ENCODE measurements at places on chromosomes 5 and 9. TPM values are rescaled to one million over a fixed set of nuclear protein-coding genes. Genes with fewer than 3 reads are reported as not detected.

- DNase-seq = no peak
Observed at GRCh38 chr9:111056538-111056937, 18.3 kb upstream of the LPAR1 start.

DNA sequence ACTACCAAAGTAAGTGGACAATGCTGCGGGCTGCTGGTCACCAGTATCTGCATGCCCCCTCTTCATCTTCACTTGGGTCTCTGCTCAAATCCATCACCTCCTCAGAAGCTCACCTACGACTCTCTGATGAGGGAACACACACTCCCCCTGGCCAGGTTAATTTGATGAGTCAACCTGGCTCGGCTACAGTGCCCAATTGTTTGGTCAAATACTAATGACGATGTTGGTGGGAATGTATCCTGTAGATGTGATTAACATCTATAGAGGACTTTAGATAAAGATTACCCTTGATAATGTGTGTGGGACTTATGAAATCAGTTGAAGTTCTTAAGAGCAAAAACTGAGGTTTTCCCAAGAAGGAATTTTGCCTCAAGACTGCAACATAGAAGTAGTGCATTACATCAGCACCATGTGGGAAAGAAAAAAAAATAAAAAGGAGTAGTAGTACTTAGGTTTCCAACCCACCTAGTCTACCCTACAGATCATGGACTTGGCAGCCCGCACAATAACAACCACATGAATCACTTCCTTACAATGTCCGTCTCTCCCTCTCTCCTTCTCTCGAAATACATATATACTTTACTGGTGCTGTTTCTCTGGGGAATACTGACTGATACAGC, 467.3 kb downstream of the DNAH5 start:
- no peak for DNase-seq

GRCh38 chr5:135883441-135883840, 12.2 kb downstream of the IL9 start:
- DNase-seq = no peak

DNA sequence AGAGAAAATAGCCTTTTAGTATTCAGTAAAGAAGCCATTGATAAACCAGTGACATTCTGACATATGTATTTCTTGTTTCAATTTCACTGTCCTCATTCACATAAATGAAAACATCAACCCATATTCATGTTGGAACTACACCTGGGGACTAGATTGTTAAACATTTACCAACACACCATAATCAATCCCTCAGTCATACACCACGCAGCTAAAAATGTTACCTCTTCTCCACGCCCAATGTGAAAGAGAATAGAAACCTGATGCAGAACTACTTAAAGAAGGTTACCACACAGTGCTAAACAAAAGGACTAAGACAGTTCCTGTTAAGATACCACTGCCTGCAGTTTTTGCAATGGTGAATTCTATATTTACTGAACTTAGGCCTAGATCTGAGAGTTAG, 518.9 kb downstream of the PRELID2 start:
- DNase-seq = no peak

DNA sequence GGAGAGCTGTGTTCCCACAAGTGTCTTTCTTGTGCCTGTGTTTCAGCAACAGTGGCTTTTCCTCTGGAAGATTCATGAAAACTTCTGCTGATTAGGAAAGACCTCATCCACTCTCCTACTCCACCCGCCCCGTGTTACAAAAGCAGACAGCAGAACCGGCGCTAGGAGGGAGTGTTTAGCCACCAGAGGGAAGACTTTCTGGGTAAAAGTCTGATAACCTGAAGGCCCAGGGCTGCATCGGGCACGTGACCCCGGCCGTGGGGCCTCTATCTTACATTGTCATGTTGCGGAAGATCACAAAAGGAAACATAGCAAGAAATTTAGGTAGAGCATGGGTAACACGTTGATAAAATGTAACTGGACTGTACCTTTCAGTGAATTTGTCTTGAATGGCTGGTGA, 32.0 kb upstream of the DMRT2 start:
- DNase-seq = peak; percentile 14

DNA sequence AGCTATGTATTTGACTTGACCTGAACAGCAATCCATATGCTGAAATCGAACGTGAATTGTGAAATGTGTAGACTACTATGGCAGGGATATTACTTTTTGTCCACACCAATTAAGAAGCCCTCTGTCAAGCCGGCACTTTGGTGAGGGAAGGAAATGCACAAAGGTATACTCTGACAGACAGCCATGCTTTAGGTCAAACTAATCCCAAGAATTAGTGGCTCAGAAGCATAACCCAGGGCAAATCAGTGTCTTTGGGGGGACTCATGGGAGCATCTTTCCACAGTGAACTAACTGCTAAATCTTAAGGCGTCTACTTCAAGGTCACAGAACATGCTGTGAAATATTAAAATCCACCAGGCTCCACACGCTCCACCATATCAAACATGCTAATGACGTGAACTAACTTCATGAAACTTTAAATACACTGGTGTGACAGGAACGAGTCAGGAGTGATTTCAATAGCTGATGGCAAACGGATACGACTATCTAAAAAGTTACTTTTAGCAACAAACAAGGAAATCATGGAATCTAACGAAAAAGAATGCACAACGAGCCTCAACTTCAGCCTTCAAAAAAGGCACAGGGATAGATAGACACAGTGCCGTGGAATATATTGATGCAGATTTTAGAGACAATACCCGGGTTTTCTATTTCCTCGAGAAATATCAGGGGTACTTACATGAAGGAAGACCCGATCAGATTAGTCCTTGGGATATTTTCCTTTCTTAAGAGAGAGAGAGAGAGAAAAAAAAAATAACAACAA, 527 bp downstream of the MEF2C start:
- DNase-seq = no peak

DNA sequence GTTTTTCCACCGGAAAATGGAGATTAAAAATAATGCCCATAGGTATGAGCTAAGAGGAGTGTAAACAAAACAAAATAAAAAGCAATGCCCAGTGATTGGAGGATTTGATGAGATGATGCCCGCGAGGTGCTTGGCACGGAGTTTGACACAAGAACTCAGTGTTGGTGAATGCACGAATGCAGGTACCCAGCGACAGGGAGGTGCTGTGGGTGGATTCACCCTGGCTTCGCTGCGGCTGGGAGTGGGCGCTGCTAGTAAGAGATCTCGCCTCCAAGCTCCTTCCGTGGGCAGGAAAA, 526 bp upstream of the STXBP1 start:
- no peak for DNase-seq

DNA sequence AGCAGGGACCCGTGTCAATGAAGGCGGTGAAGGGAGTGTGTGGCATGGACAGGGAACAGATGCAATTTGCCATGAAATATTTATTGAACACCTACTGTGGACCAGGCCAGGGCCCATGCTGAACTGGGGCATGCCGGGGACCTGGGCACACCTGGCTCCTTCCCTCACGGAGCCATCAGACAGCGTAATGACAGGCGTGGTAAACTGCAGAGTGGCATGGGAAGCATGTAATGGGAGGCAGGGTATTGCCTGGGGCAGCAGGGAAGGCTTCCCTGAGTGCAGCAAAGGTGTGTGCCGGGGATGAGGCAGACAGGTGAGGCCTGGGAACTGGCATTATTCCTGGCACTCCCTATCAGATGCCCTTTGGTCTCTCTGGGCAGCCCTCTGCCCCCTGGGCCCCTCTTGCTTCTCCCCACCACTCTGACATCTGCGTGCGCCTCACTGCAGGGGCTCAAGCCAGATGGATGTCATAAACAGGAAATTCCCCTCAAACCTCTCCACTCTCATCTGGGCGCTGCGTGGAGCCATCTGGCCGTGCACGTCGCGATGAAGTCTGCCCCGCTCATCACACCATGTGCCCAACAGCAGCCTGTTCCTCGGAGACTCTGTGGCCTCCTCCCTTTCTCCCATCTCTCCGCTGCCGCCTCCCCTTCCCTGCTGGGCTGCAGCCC, 67.6 kb downstream of the HMCN2 start:
- no peak for DNase-seq

DNA sequence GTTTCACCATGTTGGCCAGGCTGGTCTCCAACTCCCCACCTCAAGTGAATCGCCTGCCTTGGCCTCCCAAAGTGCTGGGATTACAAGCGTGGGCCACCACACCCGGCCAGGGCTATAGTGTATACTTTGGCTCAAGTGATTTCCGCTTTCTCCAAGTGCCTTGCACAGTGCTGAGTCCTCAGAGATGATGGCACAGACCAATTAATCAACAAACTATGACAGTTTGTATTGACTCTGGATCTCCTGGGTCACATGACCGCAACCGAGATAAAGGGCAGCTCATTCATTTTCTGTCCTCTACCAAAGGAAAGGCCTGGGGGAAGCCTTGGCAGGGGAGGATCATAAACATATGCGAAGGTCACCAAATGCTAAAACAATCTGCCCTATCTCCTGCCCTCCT, 11.4 kb upstream of the LARP1 start:
- DNase-seq = no peak

PAEP gene
- total RNA-seq = not detected

OR1K1 gene
- total RNA-seq = not detected

DEPDC1B gene
- total RNA-seq = 24.0 TPM

DIPK1B gene
- total RNA-seq = 0.41 TPM

TEX10 gene
- 21.4 TPM for total RNA-seq

KCNIP1 gene
- total RNA-seq = not detected

ZNF883 gene
- not detected for total RNA-seq

VAV2 gene
- 1.9 TPM for total RNA-seq

SLC22A5 gene
- 10.8 TPM for total RNA-seq
